ENCODE measurements at places on chromosomes 7 and 10.

DNA sequence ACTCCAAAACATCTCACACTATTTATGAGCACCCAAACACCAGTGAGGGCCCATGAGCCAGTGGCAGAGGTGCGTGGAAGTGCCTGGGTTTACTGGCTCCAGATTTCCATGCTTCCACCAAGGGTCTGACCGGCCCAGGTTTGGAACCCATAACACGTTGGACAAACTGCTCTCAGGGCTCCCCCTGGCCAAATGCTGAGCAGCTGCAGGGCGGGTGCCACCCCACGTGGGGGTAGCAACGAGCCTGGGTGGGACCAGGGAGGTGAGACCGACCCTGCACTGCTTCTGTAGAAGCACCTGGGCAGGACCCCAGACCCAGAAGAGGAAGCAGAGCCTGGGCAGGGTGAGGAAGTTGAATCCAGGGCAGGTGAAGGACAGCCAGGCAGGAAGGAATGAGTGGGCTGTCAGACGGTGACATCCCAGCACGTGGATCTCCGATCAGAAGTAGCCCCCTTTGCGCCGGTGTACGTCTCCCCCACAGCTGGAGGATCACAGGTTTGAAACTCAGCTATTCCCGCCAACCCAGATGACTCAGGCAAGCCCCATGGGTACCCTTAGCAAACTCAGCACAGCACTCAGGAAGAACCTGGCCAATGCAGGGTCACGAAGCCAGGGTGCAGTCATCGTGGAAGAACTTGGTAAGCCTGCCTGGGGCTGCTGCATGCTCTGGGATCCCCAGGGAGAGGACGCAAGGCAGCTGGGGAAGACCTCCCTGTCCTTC is 100.4 kb upstream of the DDC start:
- DNase-seq = peak; percentile 47

GRCh38 chr10:70494536-70494935 is 16.0 kb downstream of the PALD1 start:
- no peak for DNase-seq

DNA sequence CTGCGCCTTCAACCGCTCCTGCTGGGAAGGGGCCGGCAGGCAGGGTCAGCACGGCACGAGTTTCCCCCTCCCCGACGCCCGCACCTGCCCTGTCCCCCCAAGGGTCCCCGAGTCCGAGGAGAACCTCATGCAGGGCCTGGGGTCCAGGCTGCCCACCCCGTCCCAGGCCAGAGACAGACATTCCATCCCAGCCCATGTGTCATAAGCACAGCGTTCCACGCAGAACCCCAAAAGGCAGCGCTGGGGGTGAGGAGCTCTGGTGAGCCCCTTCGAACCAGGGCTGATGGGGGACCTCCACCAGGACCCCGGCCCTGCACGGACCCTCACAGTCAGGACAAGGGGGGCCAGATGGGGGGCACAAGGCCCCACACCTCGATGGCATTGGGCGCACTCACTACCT is 49.2 kb downstream of the TNRC18 start:
- no peak for DNase-seq

GRCh38 chr10:79132681-79133381 is 64.1 kb downstream of the ZMIZ1 start:
- DNase-seq = no peak

GRCh38 chr7:151756076-151756731 is 120.7 kb downstream of the PRKAG2 start:
- DNase-seq = no peak

GRCh38 chr7:77247206-77247850 is 47.7 kb upstream of the FGL2 start:
- peak; percentile 74 for DNase-seq

DNA sequence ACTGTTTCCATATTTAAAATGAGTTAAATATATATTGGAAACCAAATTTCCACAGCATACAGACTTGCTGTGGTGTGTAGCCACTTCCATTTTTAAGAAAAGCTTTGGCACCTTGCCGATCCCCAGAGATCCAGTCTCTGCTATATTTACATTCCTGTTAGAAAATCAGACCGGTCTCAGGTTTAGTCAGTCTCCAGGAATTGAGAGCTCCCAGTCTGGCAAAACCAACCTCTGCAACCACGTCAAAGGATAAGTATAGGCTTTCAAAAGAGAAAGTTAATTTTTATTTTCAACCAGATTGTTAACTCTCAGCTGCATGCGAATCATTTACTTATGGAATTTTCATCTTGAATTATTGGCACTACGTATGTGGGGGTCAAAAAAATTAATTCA is 28.2 kb downstream of the PUS7 start:
- DNase-seq = peak; percentile 89

GRCh38 chr7:44508328-44509030 is 18.0 kb upstream of the NUDCD3 start:
- DNase-seq = no peak

GRCh38 chr10:130012129-130012528 is 48.1 kb upstream of the EBF3 start:
- no peak for DNase-seq

DNA sequence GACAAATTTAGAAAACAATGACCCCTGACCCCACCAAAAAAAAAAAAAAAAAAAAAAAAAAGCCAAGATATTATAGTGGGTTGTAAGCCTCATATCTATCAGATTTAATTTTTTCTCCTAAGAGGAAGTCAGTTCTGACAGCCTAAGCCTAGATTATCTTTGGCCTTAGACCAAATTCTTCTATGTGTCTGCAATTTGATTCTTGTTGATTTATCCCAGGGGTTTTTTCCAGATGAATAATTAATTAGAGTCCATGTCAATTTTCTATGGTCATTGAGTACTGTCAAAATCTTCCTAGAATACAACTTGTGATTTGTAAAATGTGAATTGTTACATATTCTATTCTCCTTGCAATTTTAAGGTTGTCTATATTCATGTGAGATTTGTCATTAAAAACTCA is 151.6 kb upstream of the CACNA2D1 start:
- no peak for DNase-seq

DNA sequence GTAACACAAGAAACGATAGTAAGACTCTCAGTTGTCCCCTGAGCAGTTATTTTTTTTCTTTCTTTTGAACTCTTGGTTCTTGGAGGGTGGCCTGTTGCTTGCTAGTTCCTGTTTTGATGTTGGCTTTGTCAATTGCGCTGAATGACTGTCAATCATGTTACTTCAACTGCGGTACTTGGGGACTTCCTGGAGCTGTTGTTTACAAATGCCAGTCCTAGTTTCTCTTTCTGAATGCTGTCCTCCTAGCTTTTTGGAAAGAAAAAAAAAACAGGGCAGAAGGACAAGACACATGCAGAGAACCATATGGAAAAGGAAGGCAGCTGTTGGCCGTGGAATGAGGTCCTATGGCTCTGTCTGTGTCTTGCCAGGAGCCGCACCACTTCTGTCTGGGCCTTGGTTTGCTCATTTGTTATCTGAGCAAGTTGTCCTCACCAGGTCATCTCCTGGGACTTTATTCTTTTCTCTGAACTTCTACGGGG is 7.0 kb upstream of the PDCD4 start:
- no peak for DNase-seq

GRCh38 chr7:134931487-134931886 is 54.8 kb upstream of the AGBL3 start:
- peak; percentile 40 for DNase-seq

- DNase-seq = peak; percentile 73
These were observed 3.1 kb downstream of the PALS2 start for GRCh38 chr7:24576171-24577025.

GRCh38 chr10:42971251-42971599 is 105.6 kb upstream of the RET start:
- DNase-seq = no peak

DNA sequence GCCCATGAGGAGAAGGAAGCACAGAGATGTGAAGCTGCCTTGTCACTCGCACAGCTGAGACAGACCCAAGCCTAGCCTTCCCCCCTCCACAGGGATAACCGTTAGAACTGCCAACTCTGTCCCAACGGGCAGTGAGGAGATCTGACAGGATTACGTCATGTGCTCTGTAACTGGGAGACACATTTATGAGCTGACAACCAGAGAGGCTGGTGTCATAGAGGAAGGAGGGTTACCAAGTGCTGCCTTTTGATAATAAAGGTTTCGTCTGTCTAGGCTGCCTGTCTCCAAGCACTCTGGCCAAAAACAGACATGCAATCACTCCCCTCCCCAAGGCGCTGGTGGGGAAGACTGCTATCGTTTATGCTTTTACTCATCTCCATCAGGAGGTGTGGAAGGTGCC is 165.9 kb downstream of the PLXNA4 start:
- no peak for DNase-seq

GRCh38 chr10:87658321-87658795 is 1.3 kb upstream of the PAPSS2 start:
- DNase-seq = peak; percentile 26

DNA sequence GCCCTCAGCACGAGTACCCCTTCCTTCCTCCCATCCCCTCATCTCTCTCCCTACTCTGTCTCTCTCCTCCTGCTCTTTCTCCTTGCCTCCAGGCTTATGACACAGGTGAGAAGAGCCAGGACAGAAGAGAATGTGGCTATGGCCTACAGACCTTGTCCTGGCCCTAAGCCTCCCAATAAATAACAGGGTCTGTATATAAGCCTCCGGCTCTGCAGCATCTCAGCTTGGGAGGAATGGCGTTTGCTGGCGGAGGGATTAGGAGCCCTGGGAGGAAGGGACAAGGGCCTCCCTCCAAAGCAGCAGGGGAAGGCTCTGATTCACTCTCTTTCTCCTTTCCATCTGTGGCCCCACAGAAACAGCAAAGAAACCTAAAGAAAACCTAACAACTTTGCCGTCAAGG is 45.8 kb downstream of the COL13A1 start:
- DNase-seq = peak; percentile 52

- no peak for DNase-seq
These were observed 11.8 kb downstream of the TTYH3 start for GRCh38 chr7:2643386-2644219.

DNA sequence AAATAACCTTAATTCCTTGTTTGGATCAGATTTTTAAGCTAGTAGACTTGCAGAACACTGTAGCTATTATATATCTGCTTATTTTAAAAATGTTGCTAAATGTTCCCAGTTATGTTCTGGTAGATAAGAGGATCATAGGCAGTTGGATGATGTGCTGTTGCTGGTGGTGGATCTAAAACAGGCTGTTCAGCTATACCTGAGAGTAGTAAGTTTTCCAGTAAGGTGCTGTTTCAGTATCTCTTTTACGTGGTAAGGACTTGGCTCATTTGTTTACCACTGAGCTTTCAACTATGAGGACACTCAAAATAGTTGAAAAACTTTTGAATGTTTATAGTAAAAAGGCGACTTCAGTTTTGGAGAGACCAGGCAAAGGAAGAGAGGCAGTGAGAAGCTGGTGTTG is 180.9 kb downstream of the CDK14 start:
- DNase-seq = no peak

GRCh38 chr10:32273336-32273735 is 73.6 kb downstream of the EPC1 start:
- DNase-seq = no peak

DNA sequence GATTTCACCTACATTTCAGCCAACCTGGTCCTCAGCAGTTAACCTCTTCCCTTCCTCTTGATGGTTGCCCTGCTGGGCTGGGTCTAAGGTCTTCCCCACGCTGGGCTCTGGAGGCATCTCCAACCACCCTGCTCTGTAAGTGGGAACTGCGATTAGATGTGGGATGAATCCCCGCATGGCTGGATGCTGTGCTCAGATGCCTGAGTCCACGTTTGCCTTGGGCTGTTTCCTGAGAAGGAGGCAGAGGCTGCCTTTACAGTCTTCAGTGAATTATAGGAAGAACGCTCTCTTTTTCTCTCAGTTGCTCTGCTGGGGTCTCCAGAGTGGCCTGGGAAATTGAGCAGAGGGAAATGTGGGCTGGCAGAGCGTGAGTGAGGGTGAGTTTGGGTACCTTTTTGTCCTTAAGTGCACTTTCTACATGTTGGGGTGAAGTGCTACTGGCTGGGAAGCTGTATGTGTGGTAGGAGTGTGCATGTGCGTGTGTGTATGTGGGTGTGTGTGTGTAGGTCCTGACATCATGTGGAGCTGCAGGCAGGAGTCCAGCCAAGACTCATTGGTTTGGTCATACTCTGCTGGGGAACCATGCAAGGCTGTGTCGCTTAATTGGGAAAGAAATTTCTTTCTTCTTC is 1.5 kb downstream of the GIMAP8 start:
- DNase-seq = no peak

GRCh38 chr7:7970237-7970530 is 1.6 kb downstream of the GLCCI1 start:
- DNase-seq = no peak

DNA sequence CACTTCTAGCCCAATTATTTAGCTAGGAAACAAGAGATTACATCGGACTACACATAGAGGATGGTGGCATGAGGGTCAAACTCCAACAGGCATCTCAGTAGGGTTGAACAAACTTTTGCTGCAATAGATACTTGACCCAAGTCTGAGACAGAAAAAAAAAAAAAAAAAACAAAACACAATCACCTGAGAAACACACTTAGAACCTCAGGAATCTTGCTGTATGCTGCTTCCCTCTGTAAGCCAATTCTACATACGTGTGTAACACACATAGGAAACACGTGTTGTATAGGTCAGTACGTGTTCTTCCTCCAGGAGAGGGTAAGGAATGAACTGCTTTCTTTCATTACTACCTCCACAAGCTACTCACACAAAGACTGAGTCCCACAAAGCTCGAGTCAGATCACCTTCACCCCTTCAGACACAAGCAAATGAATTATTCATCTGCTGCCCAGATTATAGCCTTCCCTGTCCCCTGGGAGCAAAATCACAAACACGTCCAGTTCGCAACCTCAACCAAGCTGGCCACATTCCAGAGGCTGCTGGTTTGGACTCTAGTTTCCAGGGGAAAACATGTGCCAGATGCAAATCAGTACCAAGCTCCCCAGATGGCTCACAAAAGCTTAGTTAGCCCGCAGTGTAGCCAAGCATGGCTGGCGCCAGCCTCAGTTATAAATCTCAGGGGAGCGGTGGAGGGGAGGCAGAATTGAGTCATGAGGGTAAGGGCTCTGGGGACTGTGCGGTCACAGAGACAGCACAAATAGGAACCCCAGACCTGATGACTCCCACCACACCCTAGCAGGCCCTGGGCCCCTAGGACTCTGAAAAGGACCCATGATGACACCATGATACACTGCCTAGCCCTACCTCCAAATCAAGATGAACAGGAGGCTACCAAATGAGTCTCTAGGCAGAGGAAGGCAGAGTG is 15.1 kb downstream of the PSAP start:
- peak; percentile 93 for DNase-seq

GRCh38 chr10:43957267-43958070 is 308.8 kb upstream of the ZNF32 start:
- DNase-seq = no peak

- no peak for DNase-seq
These were observed 47.2 kb downstream of the PWWP2B start for GRCh38 chr10:132443983-132444876.

GRCh38 chr7:71444130-71444529 is 312.2 kb downstream of the GALNT17 start:
- no peak for DNase-seq

Data from astrocyte of the spinal cord (primary cell).